ENCODE measurements at places on chromosomes 1 and 21.

DNA sequence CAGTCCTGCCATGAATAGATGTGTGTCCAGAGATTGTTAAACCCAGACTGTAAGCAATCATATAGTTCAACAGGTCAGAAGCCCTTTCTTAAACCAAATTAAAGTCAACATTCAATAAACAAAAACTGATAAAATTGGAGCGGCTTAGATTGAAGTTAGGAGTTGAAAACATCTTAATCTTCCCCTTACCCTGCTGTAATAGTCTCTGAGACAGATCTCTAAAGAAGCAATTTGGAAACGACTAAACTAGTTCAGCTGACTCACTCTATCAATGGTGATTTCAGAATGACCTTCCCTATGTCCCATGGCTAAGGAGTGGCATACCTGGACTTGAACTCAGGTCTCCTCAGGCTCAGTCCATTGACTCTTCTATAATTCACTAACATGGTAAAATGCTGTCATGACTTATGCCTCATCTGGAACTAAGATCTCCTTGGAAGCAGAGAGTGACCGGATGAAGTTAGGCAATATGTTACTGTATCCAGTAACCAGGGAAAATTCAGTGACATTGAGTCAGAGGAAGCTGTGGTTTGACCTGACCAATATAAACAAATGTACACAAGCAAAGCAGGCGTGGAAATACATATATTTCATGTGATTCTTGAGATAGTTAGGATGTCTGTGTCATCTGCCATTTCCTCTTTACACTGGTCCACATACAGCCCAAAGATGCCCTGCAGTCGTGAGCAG lies 30.1 kb downstream of the SGIP1 start:
- no peak overlapping the region for H3K4me3 ChIP-seq
- no peaks in the 10 kb centered on the region for H3K4me1 ChIP-seq
- H3K36me3 ChIP-seq: no peaks in the 10 kb centered on the region
- no peaks in the 10 kb centered on the region for H3K27me3 ChIP-seq
- DNase-seq: no peak
- H3K27ac ChIP-seq: peak overlapping the region; percentile 16

DNA sequence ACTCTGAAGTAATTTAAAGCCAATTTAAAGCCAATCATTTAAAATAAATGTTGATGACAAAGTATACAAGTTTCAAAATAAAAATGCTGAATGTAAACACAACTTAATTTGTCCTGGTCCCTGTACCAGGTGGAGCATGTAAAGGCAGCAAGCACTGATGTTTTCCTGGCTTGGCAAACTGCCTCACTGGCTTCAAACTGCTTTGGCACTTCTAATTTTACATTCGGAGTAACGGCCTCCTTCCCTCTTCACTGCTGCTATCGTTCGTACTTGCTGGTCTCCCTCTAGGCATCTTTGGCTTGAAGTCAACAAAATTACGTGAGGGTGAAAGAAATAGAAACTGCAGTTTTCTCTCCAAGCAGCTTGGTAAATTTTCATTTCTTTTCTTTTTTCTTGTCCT lies 287.9 kb downstream of the LTN1 start:
- no peak overlapping the region for H3K4me3 ChIP-seq
- no peaks in the 10 kb centered on the region for H3K36me3 ChIP-seq
- H3K27me3 ChIP-seq: no peaks in the 10 kb centered on the region
- H3K4me1 ChIP-seq: no peaks in the 10 kb centered on the region

- no peak overlapping the region for H3K4me3 ChIP-seq
- peaks cover 54% of the 10 kb centered on the region for H3K27me3 ChIP-seq
- no peak overlapping the region for H3K27ac ChIP-seq
- H3K4me1 ChIP-seq: peaks cover 4% of the 10 kb centered on the region
Measured at GRCh38 chr1:18649693-18650370, 19.2 kb downstream of the PAX7 start.

DNA sequence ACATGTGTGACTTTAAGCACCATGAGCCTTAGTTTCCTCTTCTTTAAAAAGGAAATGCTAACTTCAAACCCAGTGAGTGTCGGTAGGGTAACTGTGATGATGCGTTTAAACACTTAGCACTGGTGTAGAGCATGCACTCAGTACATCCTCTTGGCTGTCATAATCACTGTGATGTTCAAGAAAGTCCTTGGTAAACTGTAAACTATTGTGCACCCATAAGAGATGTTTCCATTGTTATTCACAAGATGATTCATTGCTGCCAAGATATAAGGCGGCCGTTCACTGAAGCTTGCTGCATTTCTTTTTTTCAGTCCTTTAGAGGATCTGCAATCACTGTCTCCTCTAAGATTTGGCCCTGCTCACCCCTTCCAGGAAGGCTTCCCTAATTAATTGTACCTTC lies 61.8 kb upstream of the DAB1 start:
- no peak overlapping the region for H3K4me3 ChIP-seq
- H3K4me1 ChIP-seq: no peaks in the 10 kb centered on the region
- no peak for DNase-seq
- H3K27me3 ChIP-seq: no peaks in the 10 kb centered on the region
- H3K27ac ChIP-seq: no peak overlapping the region
- H3K36me3 ChIP-seq: no peaks in the 10 kb centered on the region

Measured in prostate gland (tissue), 2 donors.